ENCODE measurements at places on chromosomes 1 and 21.

GRCh38 chr1:245041058-245041698 lies 113.6 kb upstream of the KIF26B start:
- DNase-seq: no peak

- DNase-seq: no peak
Observed at GRCh38 chr1:205770618-205771017, 4.7 kb downstream of the RAB29 start.

DNA sequence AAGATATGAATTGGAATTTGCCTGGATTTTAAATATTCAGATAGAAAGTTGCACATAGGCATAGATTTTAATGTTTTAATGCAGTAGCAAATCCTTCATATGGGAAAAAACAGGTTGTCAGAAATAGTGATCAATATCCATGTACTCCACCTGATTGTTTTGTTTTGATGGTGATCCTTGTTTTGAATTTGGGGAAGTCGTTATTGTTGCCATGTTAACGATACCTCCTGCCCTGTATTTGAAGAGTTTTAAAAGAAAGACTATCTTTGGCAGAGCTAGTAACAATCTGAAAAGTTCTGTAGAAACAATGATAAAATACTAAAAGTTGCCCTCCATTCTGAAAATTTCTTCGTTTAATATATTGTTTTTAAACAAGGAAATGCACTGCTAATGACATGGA lies 1.1 kb downstream of the CEP350 start:
- no peak for DNase-seq

DNA sequence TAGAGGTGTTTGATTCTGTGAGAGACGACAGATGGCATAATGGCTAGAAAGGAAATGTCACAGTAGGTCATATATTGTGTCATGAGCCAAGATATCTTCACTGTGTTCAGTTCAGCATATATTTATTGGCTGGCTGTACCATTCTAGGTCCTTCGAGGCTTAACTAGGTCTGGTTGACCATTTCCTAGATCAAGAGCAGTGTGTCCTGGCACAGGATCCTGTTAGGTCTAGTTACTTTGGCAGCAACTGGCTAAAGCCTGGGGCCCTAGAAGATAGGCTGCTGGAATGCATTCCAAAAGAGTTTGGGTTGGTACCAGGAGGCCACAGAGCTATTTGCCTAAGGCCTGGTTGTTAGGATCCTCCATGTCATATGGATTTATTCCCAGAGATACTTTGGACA lies 20.9 kb downstream of the ZBTB40 start:
- DNase-seq: no peak

DNA sequence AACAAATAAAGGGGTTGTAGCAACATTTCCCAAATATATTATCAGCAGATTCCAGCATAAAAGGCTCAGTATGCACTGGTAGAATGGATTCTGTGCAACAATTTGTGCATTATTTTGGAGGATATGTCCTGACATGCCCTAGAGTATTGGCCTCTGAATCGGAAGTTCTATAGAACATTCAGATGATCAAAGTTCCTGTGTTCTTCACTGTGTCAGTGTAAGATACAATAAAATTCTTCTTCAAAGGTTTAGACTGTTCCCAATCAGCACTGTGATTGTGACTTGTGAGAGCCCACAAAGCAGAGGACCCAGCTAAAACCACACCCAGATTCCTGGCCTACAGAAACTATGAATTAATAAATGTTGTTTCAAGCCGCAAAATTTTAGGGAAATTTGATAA lies 33.6 kb upstream of the GBP5 start:
- no peak for DNase-seq

DNA sequence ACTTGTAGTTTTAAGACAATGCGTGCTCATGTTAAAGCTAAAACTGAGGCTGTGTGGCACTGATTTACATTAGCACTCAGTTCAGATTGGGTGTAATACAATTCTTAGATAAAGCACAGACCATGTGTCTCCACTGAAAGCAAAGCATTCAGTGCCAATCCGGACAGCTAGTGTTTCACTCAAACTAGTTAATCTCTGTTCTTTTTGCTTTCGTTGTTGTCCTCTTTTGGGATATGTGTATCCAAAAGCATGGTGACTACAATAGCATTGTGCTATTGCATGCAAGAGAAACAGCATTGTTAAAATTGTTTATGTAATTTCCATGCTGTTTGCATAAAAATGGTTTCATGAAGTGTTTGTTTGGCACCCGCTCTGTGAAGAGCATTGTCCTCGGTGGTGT lies 54.6 kb downstream of the F3 start:
- no peak for DNase-seq

- DNase-seq: no peak
Observed at GRCh38 chr1:65079941-65080340, 68.1 kb upstream of the AK4 start.
